ENCODE measurements at places on chromosomes 12 and 14.

GRCh38 chr14:22886500-22887259 lies 3.7 kb downstream of the REM2 start:
- DNase-seq = no peak

- no peak for DNase-seq
Measured at GRCh38 chr12:38527631-38528030, 211.1 kb downstream of the ALG10B start.

DNA sequence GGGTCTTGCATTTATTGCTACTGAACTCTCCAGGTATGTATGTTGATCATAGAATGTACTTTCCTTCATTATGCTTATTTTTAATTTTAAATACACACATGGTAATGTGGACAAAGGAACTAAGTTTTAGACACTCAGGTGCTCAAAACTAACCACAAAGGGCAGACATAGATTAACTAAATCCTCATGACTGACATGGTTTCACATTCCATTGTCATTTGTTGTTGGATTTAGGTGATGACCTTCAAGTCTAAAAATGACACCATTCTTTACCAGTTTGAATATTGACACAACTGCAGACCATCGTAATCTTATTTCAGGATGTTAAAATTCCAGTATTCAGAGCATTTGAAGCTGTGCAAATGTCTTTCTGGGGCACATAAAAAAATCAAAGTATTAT lies 128.4 kb downstream of the BBS10 start:
- no peak for DNase-seq

DNA sequence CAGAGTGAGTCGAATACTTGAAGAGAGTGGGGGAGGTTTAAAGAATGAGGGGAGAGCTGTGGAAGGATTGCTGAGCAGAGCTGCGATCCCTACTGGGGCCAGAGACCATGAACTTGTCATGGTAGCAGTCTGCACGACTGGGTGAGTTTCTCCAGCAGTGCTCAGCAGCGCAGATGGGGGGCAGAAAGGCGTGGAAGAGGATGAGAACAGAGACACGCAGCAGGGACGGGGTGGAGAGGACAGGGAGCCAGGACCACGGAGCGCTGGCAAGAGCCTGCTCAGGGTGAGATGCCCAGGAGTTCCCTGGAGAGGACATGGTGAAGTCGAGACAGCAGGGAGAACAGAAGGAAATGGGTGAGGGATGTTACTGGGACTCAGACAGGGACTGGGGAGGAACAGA lies 2.1 kb upstream of the AQP6 start:
- no peak for DNase-seq

DNA sequence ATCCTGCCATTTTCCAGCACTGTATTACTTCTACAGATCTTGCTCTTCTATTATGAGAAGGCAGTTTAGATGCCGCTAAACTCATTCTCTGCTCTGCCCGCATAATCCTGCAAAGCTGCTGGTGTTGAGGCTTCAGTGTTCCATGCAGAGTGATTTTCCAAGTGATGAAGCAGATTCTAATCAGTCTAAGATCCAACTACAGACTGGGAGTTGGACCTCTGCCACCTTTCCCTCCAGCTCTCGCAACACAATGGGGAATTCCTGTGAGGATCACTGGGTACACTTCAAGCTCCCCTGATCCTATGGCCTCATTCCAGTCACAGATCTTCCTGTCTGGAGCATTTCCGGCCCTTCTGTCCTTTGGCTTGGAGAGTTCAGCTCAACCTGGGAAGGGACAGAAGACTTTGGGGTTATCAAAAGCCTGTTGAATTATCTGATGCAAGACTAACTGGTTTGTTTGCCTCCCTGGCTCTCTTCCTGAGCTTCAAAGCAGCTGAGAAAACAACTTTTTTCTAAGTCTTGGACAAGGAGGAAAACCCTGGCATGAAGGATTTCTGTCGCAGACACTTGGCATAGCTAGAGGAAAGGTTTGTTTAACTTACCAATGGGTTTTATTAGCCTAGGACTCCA lies 333.9 kb downstream of the ZFP36L1 start:
- DNase-seq = peak; percentile 91

DNA sequence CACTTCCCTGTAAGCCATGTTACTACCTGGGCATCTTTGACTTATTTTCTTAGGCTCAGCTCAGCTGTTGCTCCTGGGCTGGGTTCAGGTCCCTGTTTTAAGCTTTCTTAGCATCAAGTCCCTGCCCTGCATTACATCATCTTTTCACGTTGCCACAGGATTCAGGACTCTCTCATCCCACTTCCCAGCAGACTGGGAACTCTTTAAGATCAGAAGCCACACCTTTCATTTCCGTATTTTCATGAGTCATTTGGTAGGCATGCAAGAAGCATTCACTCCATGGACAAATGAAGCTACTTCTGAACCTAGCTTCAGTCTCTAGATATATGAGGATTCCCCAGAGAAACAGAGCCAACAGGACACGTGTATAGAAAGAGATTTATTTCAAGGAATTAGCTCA lies 726.8 kb downstream of the VRK1 start:
- DNase-seq = peak; percentile 28

GRCh38 chr14:22887990-22888378 lies 5.0 kb downstream of the REM2 start:
- no peak for DNase-seq

DNA sequence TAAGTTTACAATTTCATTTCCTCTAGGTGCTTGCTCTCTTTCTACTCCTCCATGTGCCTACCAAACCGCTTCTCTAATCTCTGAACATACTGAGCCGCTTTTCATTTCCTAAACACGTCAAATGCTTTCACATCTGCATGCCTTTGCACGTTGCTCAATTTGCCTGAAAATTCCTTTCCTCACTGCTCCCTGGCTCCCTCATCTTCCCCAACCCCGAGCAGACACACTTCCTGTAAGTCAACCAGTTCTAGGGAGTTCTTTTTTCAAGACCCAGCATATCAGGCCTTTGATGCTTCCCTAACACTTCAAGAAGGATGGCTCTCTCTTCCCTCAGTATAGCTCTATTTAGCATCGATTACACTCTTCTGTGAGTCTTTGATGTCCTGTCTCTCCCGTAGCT lies 50.3 kb downstream of the LMO3 start:
- no peak for DNase-seq

DNA sequence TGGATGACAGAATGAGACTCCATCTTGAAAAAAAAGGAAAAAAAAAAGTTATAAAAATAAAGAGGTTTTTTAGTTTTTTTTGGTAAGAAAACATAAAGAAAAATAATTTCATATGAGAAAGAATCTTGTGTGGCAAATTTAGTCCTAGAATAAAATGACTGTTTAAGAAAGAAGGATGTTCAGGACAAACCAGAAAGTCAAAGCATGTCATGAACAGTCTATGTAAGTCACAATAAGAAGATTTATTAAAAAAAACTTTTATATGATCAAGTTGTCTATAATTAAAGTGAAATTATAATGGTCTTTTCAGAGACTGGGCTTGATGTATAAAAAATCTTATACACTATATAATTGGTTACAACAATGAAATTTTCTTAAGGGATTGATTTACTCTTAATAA lies 68.1 kb upstream of the HECTD1 start:
- DNase-seq = no peak

GRCh38 chr14:72543341-72543740 lies 350.6 kb downstream of the DPF3 start:
- no peak for DNase-seq

- DNase-seq = peak; percentile 85
Measured at GRCh38 chr12:119182701-119183493, 4.2 kb downstream of the HSPB8 start.

GRCh38 chr12:105977652-105978051 lies 161.1 kb downstream of the NUAK1 start:
- DNase-seq = peak; percentile 61

- no peak for DNase-seq
Measured at GRCh38 chr14:52348279-52348678, 34.2 kb downstream of the PTGER2 start.

- DNase-seq = no peak
Measured at GRCh38 chr14:89626233-89626806, 209.3 kb upstream of the FOXN3 start.

DNA sequence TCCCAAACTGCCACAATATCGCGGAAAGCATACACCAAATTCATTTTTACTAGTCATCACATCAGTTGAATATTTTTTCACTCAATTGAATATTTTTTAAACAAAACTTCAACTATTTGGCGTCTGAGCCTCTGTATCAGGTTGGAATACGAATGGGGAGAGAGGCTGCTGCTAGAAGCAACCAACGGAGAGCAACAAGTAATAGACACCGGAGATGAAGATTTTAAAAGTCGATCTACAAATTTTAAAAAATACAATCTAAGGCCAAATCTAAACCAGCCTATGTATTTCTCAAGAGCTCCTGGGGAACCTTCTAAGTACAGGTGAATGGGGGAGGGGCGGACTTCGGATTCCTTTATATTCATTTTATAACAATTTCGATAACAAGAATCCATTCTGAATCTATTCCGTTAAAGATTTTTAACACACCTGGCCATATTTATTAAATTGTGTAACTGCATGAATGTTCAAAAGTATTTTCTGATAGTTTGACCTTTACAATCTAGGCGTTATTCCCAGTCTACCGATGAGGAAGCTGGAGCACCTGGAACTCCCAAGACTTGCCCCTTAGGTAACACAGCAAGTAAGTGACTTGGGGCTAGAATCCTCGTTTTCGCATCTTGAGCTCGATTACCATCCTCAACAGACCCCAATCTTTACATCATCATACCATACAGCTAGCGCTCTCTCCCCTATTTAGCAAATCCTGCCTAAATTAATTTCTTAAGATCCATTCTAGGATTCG lies 1.2 kb downstream of the GNPNAT1 start:
- no peak for DNase-seq

DNA sequence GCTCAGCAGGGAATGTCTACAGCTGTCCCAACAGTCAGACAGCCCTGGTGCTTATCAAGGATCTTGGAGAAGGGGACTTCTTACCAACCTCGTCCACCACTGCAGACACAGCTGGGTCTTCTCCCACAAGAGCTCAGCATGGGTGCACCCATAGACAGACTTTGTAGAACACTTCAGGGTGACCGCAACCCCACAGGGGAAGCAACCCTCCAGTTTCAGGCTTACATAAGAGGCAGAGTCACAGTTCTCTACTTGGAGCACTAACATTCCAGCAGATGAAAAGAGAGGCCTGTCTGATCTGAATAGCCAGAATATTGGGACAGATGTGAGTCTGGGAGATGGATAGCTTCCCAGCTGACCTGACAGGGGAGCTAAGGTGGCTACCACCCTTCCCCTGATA lies 3.5 kb upstream of the CLEC1A start:
- no peak for DNase-seq

- DNase-seq = no peak
Measured at GRCh38 chr12:10171973-10172728, at the start of gene OLR1. Gene OLR1 (minus strand): TSS chr12:10172132. CDS start chr12:10172077, 55 bp downstream.

DNA sequence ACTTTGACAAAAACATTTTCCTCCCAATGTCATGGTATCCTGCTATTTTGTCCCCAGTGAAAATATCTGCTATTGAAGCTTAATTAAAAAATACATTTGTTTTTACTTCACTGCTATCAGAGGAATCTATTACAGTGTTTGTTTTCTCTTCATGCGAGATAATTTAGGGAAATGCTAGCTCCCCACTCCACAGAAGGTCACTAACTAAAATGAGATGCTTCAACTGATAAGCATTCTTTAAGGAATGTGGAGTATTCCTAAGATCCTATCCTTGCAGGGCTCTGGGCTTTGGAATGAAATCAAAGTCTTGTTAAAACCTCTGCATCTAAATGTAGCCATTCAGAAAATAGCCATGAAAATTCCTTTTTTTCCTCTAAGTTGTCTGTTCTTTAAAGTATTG lies 39.5 kb downstream of the PAX9 start:
- no peak for DNase-seq

DNA sequence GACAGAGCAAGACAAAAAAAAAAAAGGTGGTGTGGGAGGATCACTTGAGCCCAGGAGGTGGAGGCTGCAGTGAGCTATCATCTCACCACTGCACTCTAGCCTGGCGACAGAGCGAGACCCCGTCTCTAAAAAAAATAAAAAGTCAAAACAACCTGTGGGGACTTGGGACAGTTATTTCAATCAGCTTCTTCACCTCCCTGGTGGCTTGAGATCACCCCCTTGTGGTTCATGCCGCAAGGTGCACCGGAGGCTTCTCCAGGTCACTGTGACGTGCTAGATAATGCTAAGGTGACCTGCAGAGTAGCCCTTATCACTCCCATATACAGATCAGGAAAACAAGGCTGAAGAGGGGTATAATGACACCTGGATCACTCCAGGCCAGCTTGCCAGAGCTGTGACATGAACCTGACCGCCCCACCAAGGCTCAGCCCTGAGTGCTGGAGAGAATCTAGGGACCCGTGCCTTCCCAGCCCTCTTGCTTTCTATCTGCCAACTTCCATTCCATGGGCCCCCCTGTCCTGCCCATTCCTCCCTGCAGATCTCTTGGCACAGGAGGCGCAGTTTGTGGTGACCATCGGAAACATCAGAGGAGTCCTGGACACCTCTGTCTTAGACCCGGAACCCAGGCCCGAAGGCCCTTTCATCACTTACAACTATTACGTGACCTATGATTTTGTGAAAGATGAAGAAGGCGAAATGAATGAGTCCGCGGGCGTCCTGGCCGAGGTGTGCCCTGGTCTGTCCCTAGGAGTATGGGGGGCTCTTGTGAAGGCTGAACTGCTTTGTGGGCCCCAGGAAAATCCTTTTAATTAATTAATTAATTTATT lies 8.1 kb downstream of the LRRC43 start:
- no peak for DNase-seq

GRCh38 chr12:67701121-67701520 lies 52.6 kb downstream of the DYRK2 start:
- no peak for DNase-seq

DNA sequence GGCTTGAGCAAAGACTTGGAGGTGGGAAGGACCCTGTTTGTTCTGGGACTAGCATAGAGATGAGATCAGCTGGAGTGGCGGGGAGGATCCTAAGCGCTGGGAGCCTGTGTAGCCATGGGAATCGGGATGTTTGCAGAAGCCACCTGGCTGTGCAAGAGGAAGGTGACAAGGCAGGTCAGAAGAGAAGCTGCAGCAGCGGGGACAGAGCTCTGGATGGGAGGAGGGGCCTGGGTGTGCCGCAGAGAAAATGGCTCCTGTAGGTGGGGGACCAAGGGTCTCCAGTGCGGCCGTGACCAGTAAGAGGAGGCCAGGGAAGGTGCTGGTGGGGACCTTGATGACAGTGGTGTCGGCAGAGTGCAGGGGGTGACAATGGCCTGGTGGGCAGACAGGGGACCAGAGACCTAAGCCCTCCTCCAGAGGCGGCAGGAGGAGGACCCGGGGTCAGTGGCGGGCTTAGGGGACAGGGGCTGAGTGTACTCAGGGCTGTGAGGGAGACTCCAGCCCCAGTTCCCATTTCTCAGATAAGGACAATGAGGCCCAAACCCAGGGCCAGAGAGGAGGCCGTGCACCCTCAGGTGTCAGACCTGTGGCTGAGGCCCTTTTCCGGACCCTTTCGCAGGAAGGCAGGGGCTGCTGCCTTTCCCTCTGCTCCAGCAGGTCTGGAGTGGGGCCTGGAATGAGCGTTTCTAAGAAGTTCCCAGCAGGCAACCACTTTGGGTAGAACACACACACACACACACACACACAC lies 206.6 kb upstream of the RTL1 start:
- no peak for DNase-seq

GRCh38 chr14:100034468-100034867 lies 30.8 kb upstream of the EVL start:
- DNase-seq = no peak
